ENCODE measurements at places on chromosomes 11 and 22.

- no peak for DNase-seq
Observed at GRCh38 chr22:20868025-20868962, 9.5 kb downstream of the SNAP29 start.

DNA sequence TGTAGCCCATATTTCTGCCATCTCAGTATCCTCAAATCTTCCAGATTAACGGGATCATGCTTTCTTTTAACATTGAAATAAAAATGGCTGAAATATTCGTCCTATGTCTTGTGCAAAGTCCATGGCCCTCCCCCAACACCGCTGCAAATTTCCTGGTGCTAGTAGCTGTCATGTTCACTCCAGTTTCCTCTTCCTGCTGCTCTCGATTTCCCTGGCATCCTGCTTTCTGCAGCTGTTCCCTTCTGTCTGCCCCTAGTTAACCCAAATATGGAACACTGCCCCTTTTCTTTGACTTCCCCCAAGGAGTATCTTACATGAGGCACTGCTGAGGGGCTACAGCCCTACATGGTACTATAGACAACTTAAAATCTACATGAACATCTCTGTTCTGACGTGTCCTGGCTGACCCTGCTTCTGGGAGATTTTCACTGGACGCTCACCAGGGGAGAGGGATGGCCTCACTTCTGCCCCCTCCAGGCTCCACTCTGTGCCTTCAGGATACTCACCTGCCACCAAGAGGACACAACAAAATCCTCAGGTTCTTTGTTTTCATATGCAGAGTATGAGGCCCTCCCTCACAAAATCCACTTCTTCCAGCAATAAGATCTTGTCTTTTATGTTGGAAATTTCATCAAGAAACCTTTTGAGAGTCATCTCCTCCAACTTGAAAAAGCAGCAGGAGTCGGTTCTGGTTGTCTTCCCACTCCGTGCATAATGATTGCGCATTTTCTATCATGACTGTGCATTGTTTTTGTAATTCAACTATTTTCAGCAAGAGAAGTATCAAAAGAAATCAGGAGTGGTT is 29.5 kb upstream of the SCUBE2 start:
- no peak for DNase-seq

GRCh38 chr22:32900886-32901635 is 99.6 kb downstream of the TIMP3 start:
- no peak for DNase-seq

GRCh38 chr22:36221799-36222751 is 17.3 kb downstream of the APOL2 start:
- peak; percentile 69 for DNase-seq

GRCh38 chr11:10625982-10626311 is 57.5 kb upstream of the LYVE1 start:
- no peak for DNase-seq
